Activated CD4-positive, alpha-beta T cell treated with anti-CD3 and anti-CD28 coated beads, Interleukin-2, amount 10 ng/mL, durations not matched to agents 24 days and 14 days (primary cell): ENCODE measurements at places on chromosomes 5 and 9.

- no peak for DNase-seq
Observed at GRCh38 chr9:88216126-88216995, 78.1 kb upstream of the SPATA31C2 start.

GRCh38 chr9:33229359-33230114 is 10.4 kb upstream of the SPINK4 start:
- no peak for DNase-seq

DNA sequence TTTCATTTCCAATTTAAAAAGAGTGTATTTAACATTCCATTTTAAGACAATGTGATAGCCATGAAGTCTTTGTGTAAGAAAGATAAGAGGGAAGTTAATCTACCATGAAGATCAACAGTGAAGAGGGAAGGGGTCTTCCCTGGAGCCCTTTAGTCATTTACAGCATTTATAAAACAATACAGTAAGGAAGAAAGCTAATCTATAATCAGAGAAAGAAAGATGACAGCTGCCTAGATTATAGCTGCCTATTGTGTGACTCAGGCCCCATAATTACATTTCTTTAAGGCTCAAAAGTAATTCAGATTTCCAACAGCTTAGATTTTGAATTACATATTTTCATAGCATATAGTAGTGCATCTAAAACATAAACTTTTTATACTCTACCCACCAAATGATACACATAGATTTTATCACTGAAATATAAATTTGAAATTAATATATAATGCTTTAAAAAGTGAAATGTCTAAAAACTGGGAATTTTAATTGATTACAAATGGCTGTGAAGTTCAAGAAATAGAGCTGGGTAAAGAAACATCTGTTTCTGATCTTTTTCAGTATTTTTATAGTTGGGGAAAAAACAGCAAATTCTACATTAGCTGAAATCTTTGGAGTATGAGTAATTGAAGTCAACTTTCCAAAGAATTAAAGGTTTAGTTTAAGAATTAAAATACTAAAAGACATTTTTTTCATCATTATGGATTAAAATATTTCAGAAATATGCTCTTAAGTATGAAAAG is 89.6 kb downstream of the RIC1 start:
- DNase-seq, result no peak

DNA sequence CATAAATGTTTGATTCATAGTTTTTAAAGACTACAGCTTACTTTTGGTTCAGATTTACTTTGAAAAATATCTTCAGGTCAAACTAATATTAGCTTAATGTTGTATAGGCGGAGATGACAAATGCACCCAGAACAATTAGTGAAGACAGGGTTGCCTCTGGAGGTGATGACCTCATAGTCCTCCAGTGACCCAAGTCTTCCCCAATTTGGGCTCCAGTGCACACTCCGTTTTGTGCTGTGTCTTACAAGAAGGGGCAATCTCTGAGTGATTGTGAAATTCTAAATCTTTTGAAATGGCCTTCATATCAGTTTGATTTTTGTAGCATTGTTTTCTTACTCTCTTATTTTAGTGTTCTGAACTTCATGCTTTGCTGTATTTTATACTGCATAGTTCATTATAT is 57.6 kb downstream of the DENND4C start:
- DNase-seq, result no peak

- no peak for DNase-seq
Observed at GRCh38 chr5:137738947-137739346, 3.1 kb upstream of the KLHL3 start.

DNA sequence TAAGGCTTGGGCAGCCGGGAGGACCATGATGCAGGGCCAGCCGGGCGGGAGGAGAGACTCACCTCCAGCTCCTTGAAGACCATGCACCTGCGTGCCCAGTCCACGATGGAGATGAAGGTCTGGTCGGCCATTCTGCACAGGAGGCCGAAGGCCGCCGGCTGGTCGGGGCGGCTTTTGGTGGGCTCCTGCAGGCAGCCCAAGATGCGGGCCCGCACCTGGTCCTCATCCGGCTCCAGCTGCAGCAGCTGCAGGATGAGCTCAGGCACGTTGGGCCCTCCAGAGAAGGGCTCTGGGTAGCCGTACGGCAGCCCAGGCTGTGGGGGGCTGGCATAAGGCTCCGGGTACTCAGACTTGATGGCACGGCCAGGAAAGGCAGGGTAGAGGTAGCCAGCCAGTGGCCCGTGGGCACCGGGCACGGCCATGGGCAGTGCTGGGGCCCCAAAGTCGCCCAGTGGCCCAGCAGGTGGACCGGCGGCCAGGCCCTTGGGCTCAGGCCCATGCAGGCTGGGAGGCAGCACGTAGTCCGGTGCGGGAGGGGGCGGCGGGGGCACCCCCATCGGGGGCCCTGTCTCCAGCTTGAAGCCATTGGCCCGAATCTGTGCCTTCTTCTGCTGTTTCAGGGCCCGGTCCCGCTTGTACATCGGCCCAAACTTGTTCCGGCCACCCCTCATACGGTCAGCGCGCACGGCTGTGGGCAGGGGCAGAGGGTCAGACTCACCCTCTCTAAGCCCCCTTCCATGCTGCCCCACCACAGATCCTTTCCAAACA is 7.0 kb downstream of the NR5A1 start:
- DNase-seq, result no peak

GRCh38 chr9:137534256-137535119 is 15.7 kb downstream of the PNPLA7 start:
- DNase-seq, result peak; percentile 76

- peak; percentile 87 for DNase-seq
Observed at GRCh38 chr5:33936004-33936380, 194 bp upstream of the RXFP3 start.

DNA sequence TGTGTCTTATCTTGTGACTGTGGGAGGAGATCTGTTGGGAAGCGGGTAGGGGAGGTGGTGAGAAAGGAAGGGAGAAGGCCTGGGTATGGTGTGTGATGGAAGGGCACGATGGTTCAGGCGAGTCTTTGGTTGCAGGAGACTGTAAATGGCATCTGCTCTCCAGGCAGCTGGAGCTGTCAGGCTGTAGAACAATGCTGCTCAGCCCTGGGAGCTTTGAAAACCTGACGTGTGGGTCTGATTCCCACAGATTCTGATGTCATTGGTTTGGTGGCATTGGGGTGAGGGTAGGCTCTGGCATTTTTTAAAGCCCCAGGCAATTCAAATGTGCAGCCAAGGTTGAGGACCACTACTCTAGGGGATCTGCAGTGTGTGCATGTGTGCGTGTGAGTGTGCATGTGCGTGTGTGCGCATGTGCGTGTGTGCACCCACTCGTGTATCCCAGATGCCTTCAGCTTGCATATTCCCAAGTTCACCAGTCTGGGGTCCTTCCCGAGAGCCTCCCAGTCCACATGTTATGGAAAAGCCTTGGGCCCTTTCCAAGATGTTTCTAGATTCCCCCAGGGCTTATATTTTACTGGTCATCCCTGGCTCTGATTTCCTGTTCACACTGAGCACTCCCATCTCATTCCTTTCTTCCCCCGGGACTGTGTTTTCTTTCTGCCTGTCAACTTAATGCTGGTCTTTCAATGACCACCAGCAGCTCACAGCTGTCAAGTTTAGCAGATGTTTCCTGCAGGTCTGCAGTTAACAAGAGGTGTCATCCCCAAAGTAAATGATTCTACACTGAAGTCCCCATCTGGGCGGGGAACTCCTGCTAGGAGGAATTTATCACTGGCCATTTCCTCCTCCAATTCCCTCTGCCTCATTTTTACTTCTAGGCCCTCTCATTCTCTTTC is 34.0 kb downstream of the BOD1 start:
- DNase-seq, result no peak

GRCh38 chr5:168457542-168457941 is 28.7 kb upstream of the RARS1 start:
- DNase-seq, result no peak
